ENCODE measurements at places on chromosomes 7 and 10.

DNA sequence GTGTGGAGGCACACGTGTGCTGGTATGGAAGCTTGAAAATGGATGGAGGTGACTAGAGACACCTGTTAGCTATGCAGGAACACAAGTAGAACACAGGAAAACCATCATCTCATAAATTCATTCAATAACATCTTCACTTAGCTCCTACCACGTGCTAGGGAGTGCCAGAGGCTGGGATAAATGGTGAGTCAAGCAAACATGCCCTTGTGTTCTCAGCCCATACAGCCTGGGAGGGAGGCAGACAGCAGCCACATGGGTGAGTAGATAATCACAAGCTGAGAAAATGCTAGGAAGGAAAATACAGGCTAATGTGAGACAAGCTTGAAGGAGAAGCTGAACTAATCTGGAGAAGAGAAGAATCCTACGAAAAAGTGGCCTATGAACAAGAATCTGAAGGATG, 468.0 kb upstream of the ZMIZ1 start:
- no peak for DNase-seq

DNA sequence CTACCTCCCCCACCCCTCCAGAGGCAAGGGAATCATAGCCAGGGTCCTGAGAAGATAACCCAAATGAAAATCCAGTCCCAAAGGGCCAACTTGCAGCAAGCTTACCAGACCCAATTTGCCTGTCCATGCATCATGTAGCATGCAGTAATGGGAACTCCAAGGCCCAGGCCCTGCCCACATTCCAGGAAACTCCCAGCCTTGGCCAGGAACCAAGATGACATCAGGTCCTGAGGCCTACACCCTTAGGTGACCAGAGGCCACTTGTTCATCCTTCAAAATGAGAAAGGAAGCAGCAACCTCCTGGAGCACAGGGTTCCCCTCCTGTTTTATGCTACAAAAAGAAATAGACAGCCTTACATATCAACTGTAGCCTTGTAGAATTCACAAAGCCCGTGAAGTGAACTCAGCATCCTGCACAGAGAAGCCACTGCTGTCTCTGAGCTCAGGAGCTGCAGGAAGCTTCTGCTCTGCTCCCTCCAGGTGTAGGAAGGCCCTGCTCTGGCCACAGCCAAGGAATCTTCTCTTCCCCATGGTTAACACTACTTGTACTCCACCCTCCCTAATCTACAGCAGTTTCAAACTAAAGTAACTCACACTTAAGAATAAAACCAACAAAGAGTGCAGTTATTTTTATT, 30.3 kb upstream of the GRB10 start:
- DNase-seq, result peak; percentile 87

GRCh38 chr10:7334642-7334964, 76.2 kb downstream of the SFMBT2 start:
- no peak for DNase-seq

- DNase-seq, result no peak
Observed at GRCh38 chr10:70930263-70931000, 42.1 kb upstream of the PCBD1 start.

- DNase-seq, result no peak
Observed at GRCh38 chr7:139993169-139993568, 69.6 kb downstream of the PARP12 start.

DNA sequence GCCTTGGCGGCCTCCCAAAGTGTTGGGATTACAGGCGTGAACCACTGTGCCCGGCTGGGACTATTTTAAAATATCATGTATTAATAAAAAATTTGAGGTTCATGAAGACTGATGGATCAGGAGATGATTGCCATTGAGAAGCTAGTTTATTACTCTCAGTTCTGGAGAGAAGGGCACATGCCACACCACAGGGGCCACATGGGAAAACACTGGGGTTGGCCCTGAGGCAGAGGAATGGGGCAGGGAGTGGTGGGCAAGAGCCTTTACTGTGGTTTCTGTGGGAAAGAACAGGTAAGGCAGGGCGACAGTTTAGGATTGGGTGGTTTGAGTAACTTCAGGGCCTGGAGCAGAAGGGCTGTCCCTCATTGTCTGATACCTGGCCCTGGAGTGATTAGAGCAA, 6.8 kb upstream of the TBRG4 start:
- no peak for DNase-seq

DNA sequence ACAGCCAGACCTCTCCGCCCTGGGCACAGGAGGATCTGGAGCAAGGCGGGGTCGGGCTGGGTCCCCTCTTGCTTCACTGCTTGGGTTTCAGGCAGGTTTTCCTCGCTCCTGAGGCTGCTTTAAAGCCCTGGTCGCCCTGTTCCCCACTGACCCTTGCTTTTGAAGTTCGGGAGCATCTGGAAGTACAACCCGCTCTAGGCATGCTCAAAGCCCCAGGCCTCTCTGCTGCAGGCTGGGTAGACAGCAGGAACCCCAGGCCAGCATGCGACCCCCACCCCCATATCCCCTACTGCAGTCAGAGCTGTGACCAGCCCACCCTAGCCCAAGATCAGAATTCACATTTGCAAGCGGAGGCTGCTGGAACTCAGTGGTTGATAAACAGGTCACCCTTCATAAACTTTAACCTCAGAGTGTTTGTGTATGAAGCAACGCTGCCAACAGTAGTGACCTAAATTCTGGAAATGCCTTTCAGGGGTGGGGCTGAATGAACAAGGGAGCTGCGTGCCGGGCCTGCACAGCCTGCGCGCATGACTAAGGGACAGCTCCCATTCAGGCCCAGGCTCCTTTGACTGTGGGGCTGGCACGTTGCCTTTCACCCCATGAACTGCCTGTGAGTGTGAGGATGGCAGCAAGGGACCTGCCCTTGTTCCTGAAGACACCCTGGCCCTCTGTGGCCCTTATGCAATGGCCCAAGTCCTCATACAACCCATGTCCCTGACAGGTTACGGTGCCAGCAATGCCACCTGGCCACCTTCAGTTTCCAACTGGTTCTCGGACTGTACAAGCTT, 52.5 kb downstream of the PROSER2 start:
- DNase-seq, result peak; percentile 92

DNA sequence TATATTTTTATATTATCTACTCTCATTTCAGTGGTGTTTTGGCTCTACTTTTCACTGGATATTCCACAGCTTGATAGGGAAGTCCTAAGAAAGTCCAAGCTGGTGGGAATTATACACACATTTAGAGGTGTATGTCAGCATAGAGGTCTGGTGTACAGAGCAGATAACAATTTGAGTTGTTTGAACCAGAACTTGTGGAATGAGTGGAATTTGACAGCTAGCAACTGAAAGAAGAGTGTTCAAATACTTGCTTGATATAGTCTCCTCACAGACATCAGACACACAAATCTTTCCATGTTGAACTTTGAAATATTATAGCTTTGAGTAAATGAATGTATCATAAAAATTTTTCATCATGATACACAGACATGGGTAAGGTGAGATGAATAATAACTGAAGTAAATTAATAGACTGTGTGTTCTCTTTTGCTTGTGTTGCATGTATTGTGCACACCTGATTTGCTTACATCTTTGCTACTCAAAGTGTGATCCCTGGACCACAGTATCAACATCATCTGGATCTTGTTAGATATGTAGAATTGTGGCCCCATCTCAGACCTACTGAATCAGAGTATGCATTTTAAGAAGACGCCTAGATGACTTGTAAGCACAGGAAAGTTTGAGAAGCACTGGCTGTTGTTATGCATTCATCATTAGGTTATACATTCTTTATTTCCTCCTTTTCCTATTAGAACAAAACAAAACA, 91.5 kb downstream of the ABCA13 start:
- no peak for DNase-seq

GRCh38 chr10:119135513-119135881, 30.0 kb downstream of the SFXN4 start:
- no peak for DNase-seq

- no peak for DNase-seq
Observed at GRCh38 chr10:100232101-100232500, 2.7 kb upstream of the CHUK start.

DNA sequence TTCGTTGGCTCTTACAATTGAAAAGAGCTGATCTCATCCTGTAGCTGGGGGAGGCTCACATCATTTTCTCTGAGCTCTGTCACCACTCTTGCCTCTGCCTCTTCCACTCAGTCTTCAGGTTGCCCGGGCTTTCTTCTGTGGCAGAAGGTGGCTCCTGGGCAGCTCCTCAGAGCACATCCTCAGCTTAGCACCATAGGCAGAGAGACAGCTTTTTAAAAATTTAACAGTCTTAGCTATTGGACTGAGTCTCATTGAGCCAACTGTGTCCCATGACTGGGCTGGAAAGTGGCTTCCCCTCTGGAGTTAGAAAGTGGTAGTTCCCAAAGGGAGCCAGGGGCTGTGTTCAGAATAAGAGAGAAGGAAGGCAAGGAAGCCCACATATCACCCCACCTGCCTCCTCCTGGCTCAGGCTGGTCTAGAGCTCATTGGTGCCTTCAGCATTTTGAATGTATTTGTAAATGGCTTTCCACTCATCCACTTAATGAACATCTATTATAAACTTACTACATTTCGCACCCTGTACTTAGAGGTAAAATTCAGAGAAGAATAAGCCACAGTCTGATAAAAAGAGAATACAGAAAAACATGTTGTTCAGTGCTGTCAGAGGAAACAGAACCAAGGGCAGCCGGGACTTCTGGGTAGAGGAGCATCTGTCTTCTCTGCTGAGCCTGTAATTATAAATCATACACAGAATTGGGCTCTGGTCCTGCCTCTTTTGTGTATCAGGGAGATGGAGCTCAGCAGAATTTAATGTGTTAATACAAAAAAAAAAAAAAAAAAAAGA, 119.3 kb downstream of the WDFY4 start:
- DNase-seq, result no peak

- no peak for DNase-seq
Observed at GRCh38 chr10:64408391-64409183, 887.4 kb downstream of the REEP3 start.

DNA sequence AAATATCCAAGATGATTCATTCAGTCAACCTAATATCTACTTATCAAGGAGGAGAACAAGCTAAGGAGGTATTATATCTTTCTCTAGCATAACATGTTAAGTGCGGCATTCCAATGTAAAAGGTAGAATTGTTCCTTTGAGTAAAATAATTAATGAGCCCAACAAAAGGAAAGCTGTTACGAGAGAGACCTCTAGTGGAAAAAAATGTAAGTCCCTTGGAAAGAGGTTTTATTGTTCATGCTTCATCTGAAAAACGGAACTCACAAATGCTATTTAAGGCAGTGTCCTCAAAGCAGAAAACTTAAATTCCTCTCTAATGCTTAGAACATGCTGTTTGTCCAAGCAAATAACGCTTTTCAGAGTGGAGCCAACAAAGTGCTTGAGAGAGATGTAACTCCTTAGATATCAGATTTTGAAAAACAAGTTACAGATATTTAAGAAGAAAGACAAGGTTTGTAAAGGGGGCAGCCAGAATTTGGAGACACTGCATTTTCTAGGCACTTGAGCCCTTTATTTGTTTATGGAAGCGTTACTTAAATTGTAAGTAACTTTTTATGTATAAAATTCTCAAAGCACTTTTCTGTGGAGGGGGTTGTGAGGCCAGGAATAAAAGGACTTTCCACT, 119.9 kb downstream of the TFEC start:
- DNase-seq, result no peak

DNA sequence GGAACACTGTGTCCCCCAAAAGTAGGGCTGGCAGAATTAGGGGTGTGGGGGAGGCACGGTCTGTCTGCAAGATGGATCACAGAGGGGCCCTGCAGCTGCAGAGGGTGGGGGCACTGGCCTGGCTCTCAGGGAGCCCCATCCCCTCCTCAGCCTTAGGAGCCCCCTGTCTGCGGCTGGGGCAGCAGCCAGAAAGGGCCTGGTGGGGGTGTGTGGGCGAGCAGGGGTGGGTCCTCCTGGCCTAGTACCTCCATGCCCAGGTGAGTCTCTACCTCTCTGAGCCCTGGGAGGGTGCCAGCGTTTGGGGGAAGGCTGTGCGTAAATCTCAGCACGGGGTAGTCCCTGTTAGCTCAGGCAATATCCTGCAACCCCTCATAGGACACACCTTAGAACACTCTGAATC, 280.5 kb upstream of the PPP2R2D start:
- no peak for DNase-seq

DNA sequence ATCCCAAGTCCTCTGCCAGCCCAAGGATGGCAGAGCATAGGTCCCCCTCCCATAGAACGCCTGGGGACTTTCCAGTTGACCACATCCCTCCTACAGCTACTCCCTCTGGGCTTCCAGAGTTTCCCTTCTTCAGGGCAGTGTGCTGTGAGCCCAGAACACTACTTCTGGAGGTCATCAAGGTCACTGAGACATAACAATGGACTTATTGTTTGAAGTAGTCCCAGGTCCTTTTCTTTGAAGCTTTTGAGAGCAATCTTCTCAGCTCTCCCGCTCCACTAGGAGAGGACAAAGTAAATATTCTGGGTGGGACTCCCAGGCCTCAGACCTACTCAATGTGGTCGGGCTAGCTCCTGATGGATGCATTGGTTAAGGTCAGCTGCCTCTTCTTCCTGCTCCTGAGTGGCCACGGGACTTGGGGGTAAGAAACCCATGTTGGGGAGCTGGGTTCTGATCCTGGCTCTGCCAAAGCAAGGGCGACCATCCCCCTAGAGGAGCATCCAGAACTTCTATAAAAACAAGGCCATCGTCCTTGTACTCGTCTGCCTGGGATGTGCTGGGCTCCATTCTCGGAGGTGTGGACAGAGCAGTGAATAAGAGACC, 83.5 kb upstream of the DDC start:
- DNase-seq, result no peak

- no peak for DNase-seq
Observed at GRCh38 chr7:82714883-82715282, 271.3 kb upstream of the CACNA2D1 start.

- no peak for DNase-seq
Observed at GRCh38 chr10:10489805-10490571, 527.7 kb upstream of the CELF2 start.

GRCh38 chr10:10233229-10233628, 784.4 kb upstream of the CELF2 start:
- no peak for DNase-seq

DNA sequence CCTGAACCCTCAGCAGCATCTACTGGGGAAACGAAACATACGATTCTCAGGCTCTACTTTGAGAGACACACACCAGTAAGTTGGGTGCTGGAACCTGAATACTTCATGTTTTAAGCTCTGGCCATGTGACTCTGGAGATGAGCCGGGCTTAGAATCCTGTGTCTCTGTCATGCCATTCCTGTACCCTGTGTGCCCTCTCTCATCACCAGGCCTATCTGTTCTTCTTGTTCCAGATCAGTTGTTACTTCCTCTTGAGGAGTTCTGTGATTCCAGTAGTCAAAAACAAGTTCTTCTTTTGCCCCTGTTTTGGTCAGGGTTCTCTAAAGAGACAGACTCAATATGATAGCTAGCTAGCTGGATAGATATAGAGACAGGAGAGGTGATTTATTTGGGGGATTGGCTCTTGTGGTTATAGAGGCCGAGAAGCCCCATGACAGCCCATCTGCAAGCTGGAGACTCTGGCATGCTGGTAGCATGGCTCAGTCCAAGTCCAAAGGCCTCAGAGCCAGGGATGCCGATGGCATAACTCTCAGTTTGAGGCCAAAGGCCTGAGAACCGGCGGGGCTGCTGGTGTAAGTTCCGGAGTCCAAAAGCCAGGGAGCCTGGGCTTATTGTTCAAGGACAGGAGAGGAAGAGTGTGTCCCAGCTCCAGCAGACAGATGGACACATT, 54.3 kb downstream of the CHN2 start:
- no peak for DNase-seq

Measured in kidney epithelial cell (primary cell).